ENCODE measurements at places on chromosomes 11 and 22.

DNA sequence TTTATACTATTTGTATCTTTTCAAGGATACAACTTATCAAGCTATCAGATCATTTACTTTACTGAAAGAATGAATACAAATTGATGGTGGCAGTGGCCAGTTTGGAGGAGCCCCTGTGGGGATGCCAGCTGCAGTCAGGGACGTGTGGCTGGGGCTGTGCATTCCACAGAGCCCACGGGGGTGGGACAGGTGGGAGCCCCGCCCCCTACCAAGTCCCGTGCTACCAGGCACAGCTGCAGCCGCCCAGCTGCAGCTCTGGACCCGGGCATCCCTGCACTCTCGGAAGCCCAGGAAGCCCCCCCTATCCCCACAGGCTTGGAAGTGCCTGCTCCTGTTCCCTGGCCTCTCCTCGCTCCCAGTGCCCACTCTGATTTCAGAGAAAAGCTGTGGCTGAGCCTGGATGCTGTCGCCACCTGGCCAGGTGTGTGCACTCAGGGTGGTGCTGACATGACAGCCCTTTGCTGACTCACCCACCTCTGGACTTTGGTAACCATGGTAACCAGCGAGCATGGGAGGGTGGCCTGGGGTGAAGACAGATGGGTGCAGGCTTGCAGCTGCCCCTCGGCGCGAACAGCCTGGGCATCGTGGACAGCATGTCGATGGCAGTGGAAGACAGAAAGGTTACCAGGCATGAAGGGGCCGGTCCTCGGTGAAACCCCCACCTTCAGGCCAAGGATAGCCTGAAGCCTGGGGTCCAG lies 138.1 kb downstream of the SBF2 start:
- DNase-seq: no peak

GRCh38 chr11:1202154-1202775 lies 20.6 kb upstream of the MUC5B start:
- DNase-seq: no peak

DNA sequence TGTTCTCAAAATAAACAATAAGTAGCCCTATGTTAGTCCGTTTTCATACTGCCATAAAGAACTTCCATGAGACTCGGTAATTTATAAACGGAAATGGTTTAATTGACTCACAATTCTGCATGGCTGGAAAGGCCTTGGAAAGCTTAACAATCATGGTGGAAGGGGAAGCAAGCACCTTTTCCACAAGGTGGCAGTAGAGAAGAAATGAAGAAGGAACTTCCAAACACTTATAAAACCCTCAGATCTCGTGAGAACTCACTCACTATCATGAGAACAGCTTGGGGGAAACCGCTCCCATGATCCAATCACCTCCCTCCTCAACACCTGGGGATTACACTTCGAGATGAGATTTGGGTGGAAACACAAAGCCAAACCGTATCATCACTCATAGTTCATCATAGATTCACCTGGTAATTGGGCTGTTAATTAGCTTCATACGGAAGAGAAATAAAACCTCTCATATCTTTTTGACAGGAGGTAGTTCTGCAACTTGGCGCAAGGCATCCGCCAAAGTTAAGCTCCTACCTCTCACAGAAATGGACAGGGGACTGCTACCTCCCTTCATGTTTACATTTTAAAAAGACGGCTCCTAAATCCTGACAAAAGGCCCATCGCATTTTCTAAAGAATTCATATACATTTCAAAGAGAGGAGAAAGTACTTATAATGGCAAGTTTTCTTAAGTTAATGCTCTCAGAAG lies 49.0 kb downstream of the MUC15 start:
- DNase-seq: peak; percentile 1

DNA sequence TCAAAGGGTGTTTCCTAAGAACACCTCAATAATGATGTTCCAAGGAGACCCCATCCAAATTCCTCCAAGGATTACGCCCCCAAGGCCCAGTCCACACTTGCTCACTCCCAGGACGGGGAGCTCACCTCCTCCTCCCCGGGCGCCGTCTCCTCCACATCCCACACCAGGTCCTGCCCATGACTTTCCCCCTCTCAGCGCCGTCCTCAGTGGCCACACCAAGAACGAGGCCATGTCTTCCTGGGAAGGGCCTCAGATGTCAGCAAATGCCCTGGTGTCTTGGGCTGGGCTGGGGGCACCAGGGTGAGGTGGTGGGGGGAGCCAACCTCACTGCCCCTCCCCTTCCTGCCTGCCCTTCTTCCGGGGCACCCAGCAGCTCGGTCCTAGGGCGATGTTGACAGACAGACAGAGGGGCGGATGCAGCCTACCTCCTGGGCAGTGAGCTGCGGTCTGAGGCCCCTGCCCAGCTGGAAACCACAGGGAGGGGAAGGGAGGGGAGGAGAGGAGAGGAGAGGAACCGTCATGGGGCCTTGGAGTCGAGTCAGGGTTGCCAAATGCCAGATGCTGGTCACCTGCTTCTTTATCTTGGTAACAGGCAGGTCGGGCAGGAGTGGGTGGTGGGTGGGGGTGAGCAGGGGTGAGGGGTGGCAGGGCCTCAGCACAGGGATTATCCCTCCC lies at the start of the genes C11orf21 and TSPAN32:
C11orf21 (minus strand) TSS at position 288 of the 675 bp plus-strand sequence; CDS start at position 178, 110 bp downstream.
TSPAN32 (plus strand) TSS at position 383 of the 675 bp plus-strand sequence; CDS start at position 520, 137 bp downstream.
- DNase-seq: no peak

- DNase-seq: no peak
Measured at GRCh38 chr22:33920197-33920540, at the start of gene LARGE1. TSS of gene LARGE1 (minus strand) at chr22:33920476.

DNA sequence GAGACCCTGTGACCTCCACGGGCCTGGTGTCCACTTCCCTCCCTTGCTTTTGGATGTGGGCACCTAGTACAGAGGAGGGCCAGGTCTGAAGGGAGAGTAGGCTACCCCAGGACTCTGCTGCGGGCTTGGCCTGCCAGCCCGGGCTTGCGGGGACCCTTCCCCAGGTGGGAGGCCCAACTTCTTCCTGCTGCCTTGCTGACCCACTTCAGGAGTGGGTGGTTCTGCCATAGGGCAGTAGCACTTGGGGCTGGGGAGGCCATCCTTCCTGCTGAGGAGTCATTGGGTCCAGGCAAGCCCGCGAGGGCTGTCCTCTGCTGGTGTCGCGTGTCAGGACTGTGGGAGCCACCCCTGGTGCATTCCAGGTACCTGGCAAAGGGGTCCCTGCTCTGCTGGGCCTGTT lies 1250.0 kb downstream of the BRD1 start:
- DNase-seq: no peak

- DNase-seq: no peak
Measured at GRCh38 chr11:22768281-22768680, 61.3 kb downstream of the SVIP start.

DNA sequence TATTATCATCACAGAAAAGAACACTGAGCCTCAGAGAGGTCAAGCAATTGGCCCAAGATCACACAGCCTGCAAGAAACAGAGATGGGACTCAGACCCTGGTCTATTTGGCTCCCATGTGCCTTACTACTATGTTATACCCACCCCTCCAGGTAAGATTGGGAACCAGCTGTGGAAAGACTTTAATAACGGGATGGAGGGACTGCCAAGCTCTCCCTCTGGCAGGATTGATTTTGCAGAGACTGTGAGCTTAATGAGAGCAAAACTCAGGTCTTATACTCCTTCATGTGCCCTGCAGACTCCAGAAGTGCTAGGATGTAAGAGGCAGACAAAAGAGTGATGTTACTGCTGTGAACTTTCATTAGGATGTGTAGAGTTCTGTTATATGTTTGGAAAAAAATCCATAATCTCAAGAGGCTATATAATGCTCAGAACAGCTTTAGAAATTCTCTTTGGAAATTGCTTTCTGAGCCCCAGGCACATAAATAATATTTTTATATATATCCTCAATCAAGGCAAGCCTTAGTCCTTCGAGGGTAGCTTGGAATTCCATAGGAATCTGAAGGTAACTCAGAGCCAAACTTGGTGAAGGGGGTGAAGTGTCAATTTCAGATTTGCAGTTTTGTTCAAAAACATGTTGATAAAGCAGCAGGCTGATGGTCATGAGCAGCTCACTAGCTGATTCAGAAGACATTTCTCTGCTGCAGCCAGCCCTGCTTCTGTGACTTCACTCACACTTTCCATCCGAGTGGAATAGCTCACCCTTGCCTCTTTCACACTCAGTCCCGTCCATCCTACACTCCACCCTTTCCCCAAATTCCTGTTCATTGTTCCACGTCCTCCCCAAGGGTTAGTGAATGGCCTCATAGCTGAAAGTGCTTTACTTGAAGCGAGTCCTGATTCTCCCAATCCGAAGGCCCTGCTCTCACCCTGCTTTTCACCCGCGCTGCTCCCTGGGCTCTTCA lies 188.8 kb downstream of the SNX19 start:
- no peak for DNase-seq

DNA sequence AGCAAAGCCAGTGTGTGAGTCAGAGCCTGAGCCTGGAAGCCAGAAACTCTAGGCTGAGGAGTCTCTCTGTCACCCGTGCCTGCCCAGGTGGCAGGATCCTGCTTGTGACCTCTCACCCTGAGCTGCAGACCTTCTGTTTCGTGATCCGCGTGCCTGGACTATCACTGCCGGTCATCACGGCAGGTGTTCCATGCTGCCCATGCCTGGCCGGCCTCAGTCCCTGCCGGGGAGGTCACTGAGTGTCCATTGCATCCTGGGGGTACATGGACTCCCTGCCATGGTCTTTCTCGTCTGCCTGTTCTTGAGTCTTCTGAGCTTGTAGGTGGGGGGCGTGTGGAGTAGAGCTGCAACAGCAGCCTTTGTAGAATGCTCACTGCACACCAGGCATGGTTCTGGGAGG lies 1032.4 kb downstream of the TBC1D22A start:
- no peak for DNase-seq

GRCh38 chr11:71250523-71251150 lies 1.7 kb downstream of the SHANK2 start:
- no peak for DNase-seq

All from NCI-H1694 (cell line).